Foreskin keratinocyte (primary cell): ENCODE measurements at places on chromosomes 6 and 20. TPM values are rescaled to one million over a fixed set of nuclear protein-coding genes. Genes with fewer than 3 reads are reported as not detected.

The DEFB114 gene
- total RNA-seq: not detected in 2 replicates

The HFE gene
- total RNA-seq: 13.2 and 13.6 TPM in 2 replicates

The TP53TG5 gene
- total RNA-seq: not detected in 2 replicates

The BNIP5 gene
- total RNA-seq: not detected in 2 replicates
